Inflammatory macrophage treated with lipopolysaccharide for 4 hours (primary cell): ENCODE measurements at places on chromosomes 6 and 20.

DNA sequence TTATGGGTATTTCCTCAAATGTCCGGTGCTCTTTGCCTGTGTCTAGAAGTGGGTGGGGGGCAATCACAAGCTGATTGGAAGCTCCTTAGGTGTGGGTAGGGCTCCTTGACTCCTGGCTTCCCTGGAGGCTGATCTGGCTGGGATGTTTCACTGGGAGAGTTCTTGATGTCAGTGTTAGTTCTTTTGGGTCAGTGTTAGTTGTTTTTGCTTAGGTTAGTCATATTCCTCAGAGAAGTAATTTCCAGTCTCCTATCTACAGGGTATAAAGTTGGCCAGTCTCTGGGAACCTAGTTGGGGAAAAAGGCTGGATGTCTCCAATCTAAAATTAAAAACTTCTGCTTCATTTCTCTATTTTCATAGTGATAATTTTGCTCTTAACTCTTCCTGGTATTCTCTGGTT is 23.6 kb downstream of the CDC5L start:
- DNase-seq: no peak

GRCh38 chr6:158996856-158997255 is 3.1 kb downstream of the RSPH3 start:
- DNase-seq: peak; percentile 92

GRCh38 chr6:161137839-161138542 is 135.9 kb downstream of the AGPAT4 start:
- no peak for DNase-seq

DNA sequence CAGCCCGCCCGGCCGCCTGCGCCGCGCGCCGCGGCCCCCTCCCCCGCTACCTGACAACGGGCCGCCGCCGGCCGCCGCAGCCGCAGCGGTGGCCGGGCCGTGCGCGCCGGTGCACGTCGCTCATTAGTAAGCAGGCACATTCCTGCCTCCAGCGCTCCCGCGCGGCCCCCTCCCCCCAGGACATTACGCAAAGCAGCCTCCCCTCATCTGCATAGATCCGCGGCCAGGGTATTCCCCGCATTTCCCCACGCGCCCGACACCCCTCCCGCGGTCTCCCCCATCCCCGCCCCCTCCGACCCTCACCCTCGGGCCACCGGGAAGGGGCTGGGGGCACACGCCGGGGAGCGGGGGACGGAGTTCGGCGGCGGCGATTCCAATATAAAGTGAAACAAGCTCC is at the start of gene HIVEP2:
Gene HIVEP2, minus strand, starts transcription at position 128 of the 397 bp plus-strand sequence. CDS start 170,438 bp downstream, outside the sequence.
- DNase-seq: peak; percentile 87

- no peak for DNase-seq
These were observed 1.2 kb downstream of the TBX18 start for GRCh38 chr6:84763003-84763885.

GRCh38 chr6:35370124-35370741 is 27.9 kb downstream of the PPARD start:
- peak; percentile 99 for DNase-seq

DNA sequence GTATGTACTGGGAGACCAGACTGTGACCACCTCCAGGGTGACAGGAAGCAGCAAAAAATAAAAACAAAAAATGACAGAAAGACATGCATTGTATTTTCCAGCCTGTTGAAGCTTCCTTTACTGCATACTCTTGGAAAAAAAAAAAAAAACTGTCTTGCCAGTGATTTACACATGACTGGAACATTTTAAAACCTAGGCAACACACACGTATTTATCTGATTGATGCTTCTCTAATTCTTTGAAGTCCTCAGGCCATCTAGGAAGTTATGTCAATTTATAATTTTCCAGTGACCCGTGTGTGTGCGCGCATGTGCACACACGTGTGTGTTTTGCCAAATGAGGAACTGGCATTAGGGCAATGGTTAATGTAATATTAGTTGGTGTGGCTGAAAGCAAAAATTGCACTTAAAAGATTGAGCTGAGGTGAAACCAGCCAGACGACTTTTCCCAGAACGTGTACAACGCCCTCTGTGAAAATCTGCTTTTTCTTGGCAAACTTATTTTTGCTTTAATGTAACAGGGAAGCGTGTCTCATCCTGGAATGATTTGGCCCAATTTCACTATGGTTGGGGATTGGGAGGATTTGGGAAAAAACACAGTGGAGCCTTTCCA is 315.2 kb downstream of the TFAP2A start:
- DNase-seq: peak; percentile 43

GRCh38 chr20:11204926-11205768 is 531.3 kb upstream of the JAG1 start:
- peak; percentile 77 for DNase-seq

DNA sequence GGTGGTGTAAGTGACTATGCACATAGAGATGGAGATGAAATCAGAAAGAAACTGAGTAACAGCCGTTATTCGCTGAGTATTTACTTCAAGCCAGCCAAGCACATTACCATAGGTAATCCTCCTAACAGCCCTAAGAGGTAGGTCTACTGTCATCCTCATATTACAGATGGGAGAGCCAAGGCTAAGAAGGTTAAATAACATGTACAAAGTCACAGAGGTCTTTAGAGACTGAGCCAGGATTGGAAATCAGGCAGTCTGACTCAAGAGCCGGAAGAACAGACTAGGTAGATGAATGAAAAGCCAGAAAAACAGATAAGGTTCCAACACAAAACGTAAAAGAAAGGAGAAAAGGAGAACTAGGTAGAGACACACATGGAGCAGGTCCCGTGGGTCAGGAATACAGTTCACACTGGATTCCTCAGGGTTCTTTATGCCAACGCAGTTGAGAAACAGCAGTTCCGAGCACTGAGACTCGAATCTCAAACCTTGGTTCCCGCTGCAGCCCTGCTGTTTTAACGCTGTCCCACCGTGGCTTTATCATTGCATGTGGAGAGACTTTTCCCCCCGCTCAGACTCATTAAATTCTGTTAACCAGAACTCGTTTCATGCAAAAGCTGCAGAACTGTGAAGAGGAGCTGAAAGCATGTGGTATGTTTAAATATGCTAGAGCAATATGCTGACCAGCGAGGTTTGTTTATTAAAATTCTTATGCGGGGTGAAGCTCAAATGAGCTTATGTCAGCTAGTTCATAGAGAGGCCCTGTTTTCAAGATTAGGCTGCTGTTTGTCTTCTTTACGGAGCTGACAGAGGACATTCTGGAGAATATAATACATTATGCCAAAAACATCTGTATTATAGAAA is 537.9 kb downstream of the CD83 start:
- DNase-seq: no peak

DNA sequence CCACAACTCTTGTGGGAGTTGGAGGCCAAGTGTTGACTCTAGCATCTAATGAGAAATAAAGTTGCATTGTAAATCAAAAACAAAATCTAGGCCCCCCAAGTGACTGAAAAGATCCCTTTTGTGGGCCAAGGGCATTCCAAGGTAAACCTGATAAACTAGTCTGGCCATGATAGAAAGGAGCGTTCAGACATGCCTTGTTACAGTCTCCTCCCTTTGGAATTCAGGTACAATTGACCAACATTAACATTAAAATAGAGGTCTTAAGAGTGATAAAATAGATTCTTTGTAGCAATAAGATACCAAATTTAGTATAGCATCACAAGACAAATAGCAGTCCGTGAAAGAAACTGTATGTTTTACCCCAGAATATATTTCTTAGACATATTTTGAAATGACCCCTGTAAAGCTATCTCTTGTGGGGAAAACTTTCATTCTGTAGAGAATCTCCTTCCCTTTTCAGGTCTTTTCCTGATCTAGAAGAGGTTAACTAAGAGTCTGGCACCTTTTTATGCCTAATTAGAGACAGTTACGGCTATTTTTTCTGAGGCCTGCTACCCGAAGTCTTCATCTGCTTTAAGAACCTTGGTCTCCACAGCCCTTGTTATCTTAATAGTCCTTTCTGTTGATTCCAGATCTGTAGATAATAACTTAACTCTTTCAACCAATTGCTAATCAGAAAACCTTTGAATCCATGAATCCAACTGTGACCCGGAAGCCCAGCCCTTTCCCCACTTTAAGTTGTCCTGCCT is 495.4 kb upstream of the MMS22L start:
- no peak for DNase-seq

- no peak for DNase-seq
These were observed 90.9 kb upstream of the HDDC2 start for GRCh38 chr6:125392682-125393081.

DNA sequence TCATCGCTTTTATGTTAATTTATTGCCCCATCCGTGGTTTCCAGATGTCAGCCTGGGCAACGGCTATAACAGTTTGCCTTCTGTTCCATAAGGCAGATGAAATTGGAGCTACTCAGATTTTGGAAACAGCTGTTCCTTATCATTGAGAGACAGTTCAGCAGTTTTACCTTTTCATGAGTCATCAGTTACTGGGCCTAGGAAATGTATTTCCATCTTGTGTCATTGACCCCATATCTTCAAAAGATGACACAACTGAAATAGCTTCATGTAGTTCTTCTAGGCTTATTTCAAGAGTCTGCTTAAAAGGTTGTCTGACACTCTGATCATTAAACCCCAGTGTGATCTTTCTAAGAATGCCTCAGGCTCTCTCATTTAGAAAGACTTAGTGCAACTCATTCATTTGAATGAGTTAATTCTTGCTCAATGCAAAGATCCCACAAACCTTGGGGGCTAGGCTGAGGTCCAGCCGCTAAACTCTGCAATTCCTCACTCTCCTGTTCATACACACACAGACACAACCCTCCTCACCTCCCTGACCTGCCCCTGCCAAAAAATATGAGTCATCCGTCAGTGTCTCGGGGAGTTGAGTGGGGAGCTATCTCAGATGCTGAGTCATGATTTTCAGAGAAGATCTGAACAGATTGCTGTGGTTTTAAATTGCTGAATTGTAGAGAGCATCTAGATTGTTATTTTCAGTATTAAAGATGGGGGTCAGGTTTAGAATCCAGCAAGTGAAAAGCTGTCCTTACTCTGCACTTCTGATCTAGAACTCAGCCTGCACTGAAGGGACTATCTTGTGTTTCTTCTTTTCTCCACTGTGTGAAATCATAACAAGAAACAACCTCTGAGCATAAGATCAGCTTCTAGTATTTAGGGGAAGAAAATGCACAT is 61.8 kb downstream of the RPP40 start:
- peak; percentile 26 for DNase-seq

DNA sequence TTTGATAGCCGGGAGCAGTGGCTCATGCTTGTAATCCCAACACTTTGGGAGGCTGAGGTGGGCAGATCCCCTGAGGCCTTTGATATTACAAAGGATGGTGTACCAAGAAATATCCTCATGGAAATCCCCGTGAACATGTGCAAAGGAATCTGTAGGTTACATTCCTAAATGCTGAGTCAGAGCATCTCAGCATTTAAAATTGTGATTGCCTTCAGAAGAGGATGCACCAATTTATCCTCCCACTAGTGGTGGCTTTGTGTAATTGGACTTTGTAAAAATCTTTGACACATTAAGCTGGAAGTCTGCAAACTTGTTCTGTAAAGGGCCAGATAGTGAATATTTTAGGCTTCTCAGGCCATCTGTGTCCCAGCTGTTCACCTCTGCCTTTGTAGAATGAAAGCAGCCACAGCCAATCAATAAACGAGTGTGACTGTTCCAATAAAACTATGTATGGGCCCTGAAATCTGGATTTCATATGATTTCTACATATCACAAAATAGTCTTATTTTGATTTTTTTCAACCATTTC is 11.8 kb downstream of the TMEM14B start:
- peak; percentile 59 for DNase-seq

GRCh38 chr6:14129575-14129974 is 12.0 kb downstream of the CD83 start:
- DNase-seq: no peak

GRCh38 chr6:170434821-170435155 is 118.3 kb downstream of the PSMB1 start:
- no peak for DNase-seq

DNA sequence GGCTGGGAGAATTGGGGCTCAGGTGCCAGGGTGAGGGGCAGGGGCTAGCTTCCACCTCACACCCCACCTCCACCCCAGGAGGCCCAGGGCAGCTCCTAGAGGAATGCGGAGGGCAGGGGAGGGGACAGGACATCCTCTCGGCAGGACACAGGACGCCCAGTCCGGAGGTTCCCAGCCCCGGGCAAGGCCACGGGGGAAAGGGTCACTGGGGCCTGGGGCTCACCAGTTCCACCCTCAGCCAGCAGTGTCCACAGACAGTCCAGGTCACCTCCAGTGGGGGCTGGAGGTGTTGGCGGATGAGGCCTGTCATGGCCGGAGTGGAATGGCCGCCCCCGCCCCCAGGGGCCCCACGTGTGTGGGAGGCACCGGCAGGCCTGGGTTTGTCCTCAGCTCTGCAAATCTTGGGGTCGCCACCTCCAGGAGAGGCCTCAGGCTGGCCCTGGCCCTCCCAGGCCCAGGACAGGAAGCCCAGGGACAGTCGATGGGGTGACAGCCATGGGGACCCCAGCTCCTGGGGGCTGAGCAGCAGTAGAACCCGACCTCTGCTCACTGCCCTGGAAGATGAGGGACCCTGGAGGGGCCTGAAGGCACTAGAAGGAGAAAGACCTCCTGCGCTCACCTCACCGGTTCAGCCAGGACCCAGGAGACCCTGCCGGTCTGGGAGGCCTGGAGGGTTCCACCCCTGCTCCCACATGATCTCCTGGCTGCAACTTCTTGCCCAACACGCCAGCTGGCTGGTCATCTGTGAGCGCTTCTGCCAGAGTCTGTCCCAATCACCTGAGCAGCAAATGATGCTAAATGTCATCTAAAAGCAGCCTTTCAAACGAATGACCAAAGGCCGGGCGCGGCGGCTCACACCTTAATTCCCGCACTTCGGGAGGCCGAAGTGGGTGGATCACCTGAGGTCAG is 13.0 kb upstream of the ABHD16B start:
- DNase-seq: no peak

- DNase-seq: no peak
These were observed 154.2 kb downstream of the ALDH8A1 start for GRCh38 chr6:134795691-134796090.

DNA sequence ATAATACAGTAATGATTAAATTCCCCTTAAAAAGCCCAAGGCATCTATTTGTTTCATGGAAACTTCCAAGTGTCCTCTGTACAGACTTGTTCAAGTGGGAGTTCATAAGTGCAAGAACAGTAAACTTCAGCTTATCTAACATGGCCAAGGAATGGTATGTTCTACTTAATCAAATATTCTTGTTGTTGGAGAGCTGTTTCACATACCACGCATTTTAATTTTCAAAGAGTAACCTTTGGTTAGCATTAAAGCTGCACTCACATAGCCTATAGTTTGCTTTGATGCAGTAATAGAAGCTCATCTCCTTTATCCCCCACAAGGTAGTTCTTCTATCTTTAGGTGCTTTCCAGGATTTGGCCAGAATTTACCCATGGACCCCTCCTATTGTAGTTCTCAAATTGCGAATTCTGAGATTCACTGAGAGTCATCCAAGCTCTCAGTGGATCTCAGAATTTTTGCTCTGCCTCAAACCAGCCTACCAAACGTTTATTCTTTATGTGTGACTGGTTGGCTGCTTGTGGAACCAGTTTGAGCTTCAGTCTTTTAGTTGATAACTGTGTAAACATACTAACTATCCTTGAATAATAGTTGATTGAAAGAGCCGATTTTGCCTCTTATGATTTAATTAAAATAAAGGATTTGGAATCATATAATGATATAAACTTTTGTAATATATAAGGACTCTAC is 668.0 kb upstream of the FLRT3 start:
- DNase-seq: no peak

GRCh38 chr20:47350691-47351545 is 5.6 kb downstream of the ZMYND8 start:
- DNase-seq: no peak
